ENCODE measurements at places on chromosomes 11 and 22. TPM values are rescaled to one million over a fixed set of nuclear protein-coding genes. Genes with fewer than 3 reads are reported as not detected.

Gene CREB3L1
- total RNA-seq = 39.6 TPM

Gene KREMEN1
- total RNA-seq = 16.5 TPM

Gene C11orf91
- 0.52 TPM for total RNA-seq

Gene OR10A2
- not detected for total RNA-seq

Gene INPPL1
- total RNA-seq = 144 TPM

Gene IGLL1
- not detected for total RNA-seq

Gene RTN4R
- total RNA-seq = 1.3 TPM

Gene QSER1
- 43.6 TPM for total RNA-seq

Gene RAB36
- 21.5 TPM for total RNA-seq

Gene PAMR1
- total RNA-seq = 14.7 TPM

Gene C11orf97
- not detected for total RNA-seq

Gene SCGB2A2
- total RNA-seq = not detected

Gene MUC6
- not detected for total RNA-seq
